OCI-M1 (cell line): ENCODE measurements at places on chromosomes 5 and 9.
A peak's percentile ranks its signal among the peaks of the same experiment; 100 is the strongest.

GRCh38 chr9:93280661-93281259, 96.8 kb downstream of the WNK2 start:
- DNase-seq = no peak

DNA sequence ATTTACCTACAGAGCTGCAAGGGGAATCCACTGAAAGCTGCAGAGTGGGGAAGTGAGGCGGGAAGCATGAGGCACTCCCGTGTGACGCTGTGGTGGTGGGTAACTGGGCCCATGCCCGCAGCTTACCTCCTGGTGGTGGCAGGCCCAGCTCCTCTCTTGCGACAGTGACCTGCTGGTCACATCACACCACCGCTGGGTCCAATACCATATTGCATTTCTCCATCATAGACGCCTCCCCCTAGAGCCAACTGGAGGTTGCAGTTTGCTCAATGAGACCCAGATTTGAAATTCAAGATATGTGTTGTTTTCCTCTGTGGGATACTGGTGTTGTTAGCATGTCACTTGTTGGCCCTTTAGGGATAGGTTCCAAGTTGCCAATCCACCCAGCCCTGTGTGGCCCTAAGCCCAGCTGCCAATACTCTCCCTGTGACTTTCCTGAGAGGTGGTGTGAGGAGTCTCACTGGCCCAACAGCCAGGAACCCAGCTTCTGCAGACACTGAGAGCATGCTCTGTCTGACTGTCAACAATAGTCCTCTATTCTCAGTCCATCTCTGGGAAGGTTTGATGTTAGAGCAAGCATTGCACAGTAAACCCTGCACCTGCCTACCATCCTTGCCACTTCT, 428.3 kb downstream of the GADD45G start:
- DNase-seq = no peak

DNA sequence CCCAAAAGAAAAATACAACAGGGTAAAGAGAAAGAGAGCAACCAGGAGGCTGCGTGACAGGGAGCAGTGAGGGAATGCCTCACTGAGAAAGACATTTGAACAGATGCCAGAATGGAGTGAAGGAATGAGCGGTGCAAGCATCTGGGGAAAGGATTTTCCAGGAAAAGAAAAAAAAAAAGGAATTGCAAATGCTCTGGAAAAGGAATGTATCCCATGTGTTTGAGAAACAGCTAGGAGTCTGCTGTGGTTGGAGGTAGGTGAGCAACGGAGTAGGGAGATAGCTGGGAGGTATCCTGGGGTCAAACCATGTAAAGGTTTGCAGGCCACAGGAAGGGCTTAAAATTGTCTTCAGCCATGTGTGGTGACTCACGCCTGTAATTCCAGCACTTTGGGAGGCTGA, 23.6 kb upstream of the CEMIP2 start:
- no peak for DNase-seq

- no peak for DNase-seq
These were observed 5.3 kb upstream of the IRX1 start for GRCh38 chr5:3590161-3590966.

DNA sequence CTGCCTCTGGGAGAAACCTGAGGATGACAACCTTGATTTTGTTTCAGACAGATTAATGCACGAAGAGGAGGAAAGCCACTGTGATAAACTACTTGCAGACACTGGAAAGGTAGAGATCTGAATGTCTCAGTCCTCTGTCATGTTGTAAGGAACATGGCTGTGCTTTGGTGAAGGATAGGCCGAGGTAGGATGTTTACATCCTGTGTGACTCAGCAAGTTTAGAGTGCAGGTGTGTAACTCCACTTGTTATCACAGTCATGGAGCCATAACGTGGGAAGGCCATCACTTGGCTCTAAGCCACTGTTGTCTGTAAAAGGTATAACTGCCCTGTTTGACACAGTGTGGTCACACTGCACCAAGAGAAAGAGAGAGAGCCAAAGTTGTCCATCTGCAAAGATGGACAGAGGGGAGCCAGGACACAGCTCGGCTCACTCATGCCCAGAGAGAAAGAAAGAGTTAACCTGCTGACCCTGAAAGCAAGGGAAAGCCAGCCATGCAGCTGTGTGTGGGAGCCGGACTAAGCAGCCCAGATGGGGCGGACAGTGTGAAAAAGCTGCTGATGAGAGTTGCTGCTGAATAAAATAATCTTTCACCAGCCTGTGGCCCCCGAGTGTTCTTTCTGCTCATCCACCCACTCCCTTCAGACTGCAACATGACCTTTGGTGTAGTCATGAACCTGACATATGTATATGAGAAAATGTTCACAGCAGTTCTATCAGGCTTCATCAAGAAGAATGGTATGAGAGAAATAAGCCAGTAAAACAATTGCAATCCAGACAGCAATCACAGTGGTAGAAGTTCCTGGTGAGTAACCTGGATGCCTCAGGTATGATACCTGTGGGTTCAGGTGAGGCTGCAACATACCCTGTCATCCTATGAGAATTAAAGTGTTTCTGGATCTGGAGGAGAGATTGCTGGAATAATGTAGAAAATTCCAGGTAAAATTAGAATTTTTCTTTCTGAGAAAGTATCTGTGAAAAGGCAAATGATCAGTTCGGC, 115.9 kb downstream of the TARS1 start:
- no peak for DNase-seq

DNA sequence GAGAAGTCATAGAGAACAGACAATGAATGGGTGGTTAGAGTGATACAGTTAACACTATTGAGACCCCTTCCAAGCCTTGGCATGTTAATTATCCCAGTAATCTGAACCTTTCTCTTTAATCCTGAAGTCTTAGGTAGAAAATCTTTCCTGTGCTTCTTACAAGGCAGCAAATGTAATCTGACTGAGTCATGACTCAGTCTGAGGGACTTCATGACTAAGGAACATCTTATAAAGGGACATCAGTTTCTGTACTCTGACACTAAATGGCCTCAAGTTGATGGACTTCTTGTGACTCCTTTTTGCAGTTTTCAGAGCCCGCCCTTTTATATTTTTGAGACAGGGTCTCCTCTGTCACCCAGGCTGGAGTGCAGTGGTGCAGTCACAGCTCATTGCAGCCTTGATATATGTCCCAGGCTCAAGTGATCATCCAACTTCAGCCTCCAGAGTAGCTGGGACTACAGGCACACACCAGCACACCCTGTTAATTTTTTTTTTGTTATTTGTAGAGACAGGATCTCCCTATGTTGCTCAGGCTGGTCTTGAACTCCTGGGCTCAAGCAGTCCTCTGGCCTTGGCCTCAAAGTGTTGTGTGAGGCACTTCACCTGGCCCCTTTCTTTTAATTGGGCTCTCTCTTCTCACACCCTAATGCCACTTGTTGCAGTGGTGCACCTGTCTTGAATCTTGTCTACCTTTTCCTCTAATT, 9.5 kb downstream of the EXOSC3 start:
- no peak for DNase-seq

DNA sequence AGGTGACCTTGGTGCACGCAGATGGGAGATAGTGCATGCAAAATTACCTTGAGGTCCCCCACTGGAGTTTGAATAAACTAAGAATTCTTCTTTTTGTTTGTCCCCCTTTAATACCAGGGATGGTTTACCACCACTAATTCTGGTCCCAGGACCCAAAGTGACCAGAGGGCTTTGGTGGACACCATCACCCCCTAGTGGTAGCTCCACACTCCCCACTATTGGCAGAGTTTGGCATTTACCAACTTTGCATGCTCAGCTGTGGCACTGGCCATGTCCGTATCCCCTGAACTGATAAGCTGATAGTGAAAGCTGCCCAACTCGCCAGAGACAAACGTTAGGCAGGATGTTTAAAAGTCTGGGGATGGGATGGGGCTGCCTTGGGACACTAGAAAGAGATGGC, 3.3 kb downstream of the ASTN2 start:
- DNase-seq = peak; percentile 35

DNA sequence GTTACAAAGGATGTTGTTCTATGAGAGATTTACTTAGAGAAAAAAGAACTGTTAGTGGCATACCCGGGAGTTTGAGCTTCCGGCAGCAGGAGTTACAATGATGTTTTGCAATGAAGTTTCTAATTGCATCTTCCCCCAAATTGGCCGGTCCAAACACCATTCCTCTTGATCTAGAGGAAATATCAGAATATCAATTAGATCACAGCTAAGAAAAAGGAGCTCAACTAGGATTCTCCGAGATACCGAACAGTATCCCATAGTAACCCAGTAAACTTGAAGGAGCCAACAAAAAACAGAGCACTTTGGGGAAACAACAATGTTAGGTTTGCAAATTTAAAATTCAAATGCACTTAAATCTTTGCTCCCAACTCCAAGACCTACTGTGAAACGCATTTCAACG, 159.5 kb downstream of the TRPM6 start:
- DNase-seq = no peak

GRCh38 chr9:137247916-137248175, 3.2 kb upstream of the STPG3 start:
- DNase-seq = no peak
